ENCODE measurements at places on chromosomes 12 and 14. TPM values are rescaled to one million over a fixed set of nuclear protein-coding genes. Genes with fewer than 3 reads are reported as not detected.

DNA sequence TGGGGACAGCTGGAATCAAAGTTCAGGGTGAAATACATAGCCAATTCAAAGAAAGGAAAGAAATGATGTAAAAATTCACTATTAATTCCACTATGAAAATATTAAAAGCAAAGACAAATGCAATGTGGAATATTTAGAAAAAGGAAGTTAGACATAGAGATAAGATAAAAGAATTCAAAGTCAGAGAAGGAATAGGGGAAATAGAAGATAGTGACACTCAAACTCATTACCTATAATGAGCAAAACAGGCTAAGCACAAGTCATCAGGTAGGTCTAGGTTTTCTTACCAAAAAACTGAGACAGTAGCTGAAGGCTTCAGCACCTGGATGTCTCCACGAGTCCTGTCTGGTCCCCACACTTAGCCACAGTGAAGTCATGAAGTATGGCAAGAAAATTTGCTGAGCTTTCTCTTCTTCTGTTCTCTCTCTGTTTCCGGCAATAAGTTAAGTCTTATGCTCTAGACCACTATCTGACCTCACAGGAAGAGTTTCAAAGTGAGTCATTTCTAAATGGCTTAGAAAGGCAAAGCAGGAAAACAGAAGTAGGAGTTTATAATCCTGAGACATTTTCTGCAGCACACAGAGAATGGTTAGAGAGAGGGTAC lies at the start of gene C3AR1:
TSS of gene C3AR1 (minus strand) at position 369 of the 604 bp plus-strand sequence. CDS start 6,174 bp downstream, outside the sequence.
- H3K4me3 ChIP-seq = no peak within 1 kb of the TSS
- no peak within 1 kb of the TSS for H3K27ac ChIP-seq
- H3K27me3 ChIP-seq = no peaks in the 10 kb centered on the region
- no peak for DNase-seq
- H3K4me1 ChIP-seq = no peaks in the 10 kb centered on the region

NR1H4 gene
- not detected for total RNA-seq

PA2G4 gene
- total RNA-seq = 348 TPM

DNA sequence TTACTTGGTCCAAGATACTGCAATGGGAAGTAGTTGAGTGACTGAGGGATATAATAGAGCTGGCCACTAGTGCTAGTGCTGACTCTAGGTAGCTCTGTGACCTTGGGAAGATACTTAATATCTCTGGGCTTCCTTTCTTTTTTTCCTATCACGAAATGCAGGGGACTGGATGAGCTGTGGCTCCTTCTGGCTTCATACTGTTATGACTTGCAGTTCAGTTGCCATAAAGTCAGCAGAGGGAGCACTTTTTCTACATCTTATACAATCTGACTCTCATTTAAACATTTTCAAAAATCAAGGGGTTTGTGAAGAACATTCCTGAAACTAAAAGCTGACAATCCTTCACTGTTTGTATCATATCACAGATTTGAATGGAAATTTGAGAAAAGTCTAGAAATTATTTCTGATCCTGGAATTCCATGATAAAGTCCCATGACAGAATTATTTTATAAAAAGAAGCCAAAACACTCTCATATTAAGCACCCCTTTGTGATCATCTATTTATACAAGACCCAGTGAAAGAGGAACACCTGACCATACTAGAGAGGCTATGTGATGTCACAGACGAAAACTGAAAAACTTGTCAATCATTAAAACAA lies 5.3 kb downstream of the BHLHE41 start:
- H3K36me3 ChIP-seq = no peaks in the 10 kb centered on the region
- DNase-seq = peak; percentile 63
- 0 out of 2 replicates have a peak, but pooled peaks cover 2% of the 10 kb centered on the region for H3K27me3 ChIP-seq
- 0 out of 2 replicates have a peak, but pooled peaks cover 6% of the 10 kb centered on the region for H3K4me1 ChIP-seq
- H3K27ac ChIP-seq = no peak overlapping the region
- no peak overlapping the region for H3K4me3 ChIP-seq

- no peak overlapping the region for H3K4me3 ChIP-seq
- no peaks in the 10 kb centered on the region for H3K36me3 ChIP-seq
- no peaks in the 10 kb centered on the region for H3K4me1 ChIP-seq
- DNase-seq = no peak
These were observed 34.3 kb downstream of the KLHDC1 start for GRCh38 chr14:49727171-49727570.

FGF23 gene
- not detected for total RNA-seq

ADAMTS20 gene
- total RNA-seq = 0.03 TPM

OR4K13 gene
- not detected for total RNA-seq

DNA sequence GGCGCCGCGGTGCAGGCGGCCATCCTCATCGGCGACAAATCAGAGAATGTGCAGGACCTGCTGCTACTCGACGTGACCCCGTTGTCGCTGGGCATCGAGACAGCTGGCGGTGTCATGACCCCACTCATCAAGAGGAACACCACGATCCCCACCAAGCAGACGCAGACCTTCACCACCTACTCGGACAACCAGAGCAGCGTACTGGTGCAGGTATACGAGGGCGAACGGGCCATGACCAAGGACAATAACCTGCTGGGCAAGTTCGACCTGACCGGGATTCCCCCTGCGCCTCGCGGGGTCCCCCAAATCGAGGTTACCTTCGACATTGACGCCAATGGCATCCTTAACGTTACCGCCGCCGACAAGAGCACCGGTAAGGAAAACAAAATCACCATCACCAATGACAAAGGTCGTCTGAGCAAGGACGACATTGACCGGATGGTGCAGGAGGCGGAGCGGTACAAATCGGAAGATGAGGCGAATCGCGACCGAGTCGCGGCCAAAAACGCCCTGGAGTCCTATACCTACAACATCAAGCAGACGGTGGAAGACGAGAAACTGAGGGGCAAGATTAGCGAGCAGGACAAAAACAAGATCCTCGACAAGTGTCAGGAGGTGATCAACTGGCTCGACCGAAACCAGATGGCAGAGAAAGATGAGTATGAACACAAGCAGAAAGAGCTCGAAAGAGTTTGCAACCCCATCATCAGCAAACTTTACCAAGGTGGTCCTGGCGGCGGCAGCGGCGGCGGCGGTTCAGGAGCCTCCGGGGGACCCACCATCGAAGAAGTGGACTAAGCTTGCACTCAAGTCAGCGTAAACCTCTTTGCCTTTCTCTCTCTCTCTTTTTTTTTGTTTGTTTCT lies 1.7 kb downstream of the HSPA2 start:
- no peak overlapping the region for H3K27ac ChIP-seq
- H3K27me3 ChIP-seq = no peaks in the 10 kb centered on the region
- H3K36me3 ChIP-seq = no peaks in the 10 kb centered on the region
- no peak overlapping the region for H3K4me3 ChIP-seq
- DNase-seq = no peak

DNA sequence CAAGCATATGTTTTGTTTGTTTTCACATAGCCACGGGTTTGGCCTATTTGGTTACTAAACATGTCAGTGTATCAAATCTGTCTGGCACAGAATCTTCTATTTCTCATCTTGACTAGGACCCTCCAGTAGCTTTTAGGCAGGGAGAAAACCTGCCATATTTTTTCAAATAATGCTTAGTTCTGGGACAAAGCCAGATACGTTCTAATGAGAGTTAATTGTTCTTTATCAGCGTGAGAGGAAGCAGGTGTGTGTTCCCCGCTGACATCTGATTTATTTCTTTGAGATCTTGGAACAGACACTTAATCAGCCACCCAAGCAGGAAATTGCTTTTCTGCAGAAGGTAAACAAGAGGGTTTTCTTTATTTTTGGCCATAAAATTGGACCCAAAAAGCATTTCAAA lies 54.8 kb downstream of the GOLGA5 start:
- H3K36me3 ChIP-seq = no peaks in the 10 kb centered on the region
- peaks cover 8% of the 10 kb centered on the region for H3K4me1 ChIP-seq
- H3K4me3 ChIP-seq = no peak overlapping the region

All from SJCRH30 (cell line).